ENCODE measurements at places on chromosomes 5 and 9.

DNA sequence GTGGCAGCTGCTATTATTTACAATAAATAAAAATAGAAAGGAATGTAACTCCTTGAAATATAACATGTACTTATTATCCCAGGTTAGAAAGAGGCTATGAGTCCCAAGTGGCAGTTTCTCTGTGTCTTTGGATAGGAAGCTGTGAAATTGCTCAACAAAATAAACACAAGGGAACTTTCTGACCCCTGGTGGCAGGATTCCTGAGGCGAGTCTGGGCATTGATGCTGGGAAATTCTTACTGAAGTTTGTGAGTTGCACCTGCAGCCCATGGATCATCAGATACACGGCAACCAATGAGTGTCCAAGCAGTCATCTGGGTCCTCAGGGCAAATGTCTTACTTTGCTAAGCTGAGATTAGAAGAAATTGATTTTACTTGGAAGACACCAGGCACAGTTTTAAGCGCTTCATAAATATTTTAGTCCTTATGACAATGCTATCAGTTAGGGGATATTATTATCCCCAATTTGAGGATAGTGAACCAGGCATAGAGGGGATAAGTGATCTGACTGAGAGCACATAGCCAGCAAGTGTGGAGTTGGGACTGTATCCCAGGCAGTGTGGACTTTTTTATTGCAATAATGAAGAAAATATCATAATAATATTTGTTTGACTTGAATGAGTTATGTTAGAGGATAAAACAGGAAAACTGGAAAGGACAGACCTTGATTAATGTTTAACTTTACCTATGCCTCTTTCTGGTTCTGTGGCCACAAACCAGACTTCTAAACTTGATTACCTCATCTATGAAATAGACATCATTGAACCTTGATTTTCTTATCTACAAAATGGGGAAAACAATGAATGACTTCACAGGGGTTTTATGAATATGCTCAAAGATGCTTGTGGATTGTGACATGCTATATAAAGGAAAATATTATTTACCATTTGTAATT is 265.5 kb upstream of the ADAMTSL1 start:
- DNase-seq: no peak

GRCh38 chr5:93598091-93599000 is 15.3 kb downstream of the NR2F1 start:
- DNase-seq: no peak

GRCh38 chr9:85940275-85940831 is 593 bp upstream of the NAA35 start:
- no peak for DNase-seq

- DNase-seq: no peak
Observed at GRCh38 chr9:129989740-129990139, 53.2 kb downstream of the FNBP1 start.

- no peak for DNase-seq
Observed at GRCh38 chr9:109886617-109887016, 106.6 kb downstream of the PALM2AKAP2 start.
